Liver (tissue), 10 donors: ENCODE measurements at places on chromosomes 4 and X.

DNA sequence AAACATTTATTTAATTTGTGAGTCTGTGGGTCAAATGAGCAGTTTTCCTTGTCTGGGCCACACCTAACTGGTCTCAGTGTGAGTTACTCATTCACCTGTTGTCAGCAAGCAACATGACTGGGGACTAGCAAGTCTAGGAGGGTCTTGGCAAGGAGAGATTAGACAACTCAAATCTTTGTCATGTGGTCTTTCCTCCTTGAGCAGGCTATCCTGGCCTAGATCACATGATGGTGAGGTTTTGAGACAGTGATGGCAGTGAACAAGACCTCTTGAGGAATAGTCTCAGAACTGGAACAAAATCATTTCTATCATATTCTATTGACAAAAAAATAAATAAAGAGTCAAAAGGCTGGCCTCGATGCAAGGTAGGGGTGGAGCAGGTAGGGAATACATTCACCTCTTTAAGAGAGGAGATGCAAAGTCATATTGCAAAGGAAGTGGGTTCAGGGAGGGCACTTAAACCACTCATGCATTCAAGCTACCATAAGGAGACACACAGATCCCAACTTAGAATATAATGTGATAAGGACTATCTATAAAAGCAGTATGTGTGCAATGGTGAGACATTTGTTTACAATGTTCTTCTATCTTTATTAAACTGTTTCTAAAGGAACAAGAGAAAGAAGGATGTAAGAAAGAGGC, 135.7 kb downstream of the ZNF330 start:
- H3K27ac ChIP-seq: no peak overlapping the region
- no peaks in the 10 kb centered on the region for H3K27me3 ChIP-seq
- no peak for DNase-seq

DNA sequence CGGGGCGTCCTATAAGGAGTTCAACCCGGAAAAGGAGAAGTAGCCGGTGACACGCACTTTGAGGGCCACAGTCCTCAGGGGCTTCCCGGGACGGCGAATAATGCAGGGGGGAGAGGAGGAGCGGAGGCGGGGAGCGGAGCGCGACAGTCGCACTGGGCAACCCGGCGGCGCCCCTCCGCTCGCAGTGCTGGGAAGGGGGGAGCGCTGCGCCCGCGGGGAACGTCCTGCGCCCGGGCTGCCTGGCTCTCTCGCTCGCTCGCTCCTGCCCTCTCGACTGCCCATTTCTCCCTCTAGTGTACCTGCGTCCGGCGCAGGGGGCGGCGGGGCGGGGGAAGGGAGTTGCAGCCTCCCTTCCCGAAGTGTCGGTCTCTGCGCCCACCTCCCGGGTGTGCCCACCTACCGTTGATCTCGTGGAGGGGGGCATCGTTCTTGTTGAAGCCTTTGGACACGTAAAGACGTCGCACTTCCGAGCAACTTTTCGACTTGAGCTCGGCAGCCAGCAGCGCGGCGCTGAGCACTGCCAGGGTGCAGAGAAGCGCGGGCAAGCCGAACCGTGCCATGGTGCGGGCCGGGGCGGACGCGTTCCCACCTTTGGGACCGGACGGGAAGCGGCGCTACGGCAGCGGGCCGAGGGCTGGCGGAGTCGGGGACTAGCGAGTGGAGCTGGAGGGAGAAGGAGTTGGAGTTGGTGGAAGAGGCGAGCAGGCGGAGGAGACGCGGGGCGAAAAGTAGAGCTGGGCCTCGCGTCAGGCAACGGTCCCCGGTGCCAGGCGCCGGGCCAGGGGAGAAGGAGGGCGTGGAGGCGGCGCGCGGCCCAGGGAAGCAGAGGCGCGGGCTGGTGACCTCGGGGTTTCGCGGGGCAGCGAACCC, 648 bp downstream of the GPC4 start:
- H3K27ac ChIP-seq: no peak overlapping the region
- H3K27me3 ChIP-seq: no peaks in the 10 kb centered on the region
- no peak for DNase-seq
- no peaks in the 10 kb centered on the region for H3K36me3 ChIP-seq
- peaks cover 14% of the 10 kb centered on the region for H3K4me1 ChIP-seq

GRCh38 chr4:87079967-87080366, 140.5 kb downstream of the KLHL8 start:
- no peak for DNase-seq
- H3K27me3 ChIP-seq: no peaks in the 10 kb centered on the region
- no peaks in the 10 kb centered on the region for H3K36me3 ChIP-seq
- H3K4me3 ChIP-seq: no peak overlapping the region

GRCh38 chr4:17504081-17504480, 7.8 kb downstream of the QDPR start:
- peaks cover 2% of the 10 kb centered on the region for H3K4me1 ChIP-seq
- no peaks in the 10 kb centered on the region for H3K27me3 ChIP-seq
- DNase-seq: no peak
- no peak overlapping the region for H3K27ac ChIP-seq
- H3K4me3 ChIP-seq: no peak overlapping the region

DNA sequence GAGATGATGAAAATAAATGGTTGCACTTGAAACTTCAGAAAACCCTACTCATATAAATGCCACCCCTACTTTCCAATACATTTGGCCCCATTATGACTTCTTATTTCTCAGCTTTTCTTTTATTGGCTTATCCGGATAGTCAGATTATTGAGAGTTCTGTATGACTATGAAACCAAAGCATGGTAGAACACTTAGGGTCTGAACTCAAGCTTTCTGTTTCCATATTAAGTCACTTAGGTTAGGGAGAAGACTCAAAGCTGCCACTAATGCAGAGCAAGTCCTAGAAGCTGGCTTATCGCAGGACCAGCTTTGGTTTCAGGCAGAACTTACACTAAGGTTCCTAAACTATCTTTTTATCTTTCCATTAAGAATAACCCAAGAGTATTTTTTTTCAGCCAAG, 229.9 kb upstream of the CPEB2 start:
- no peaks in the 10 kb centered on the region for H3K4me1 ChIP-seq
- DNase-seq: no peak
- H3K27ac ChIP-seq: no peak overlapping the region
- no peak overlapping the region for H3K4me3 ChIP-seq
- H3K27me3 ChIP-seq: no peaks in the 10 kb centered on the region
- no peaks in the 10 kb centered on the region for H3K36me3 ChIP-seq

DNA sequence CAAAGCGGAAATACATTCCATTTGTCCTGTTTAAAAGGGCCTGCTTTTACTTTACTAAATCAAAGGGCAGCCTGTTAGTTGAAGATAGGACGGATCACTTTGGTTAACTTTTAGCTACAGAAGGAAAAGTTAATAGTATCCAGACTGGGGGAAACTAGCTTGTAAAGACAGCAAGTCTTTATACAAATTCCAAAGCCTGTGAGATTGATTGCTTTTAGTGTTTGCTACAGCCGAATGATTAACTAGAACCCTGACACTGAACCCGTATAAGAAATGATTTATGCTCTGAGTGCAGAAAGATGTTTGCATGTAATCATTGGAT, 93.4 kb downstream of the FRAS1 start:
- DNase-seq: no peak
- H3K4me1 ChIP-seq: no peaks in the 10 kb centered on the region
- H3K27ac ChIP-seq: no peak overlapping the region

- no peaks in the 10 kb centered on the region for H3K27me3 ChIP-seq
- H3K4me1 ChIP-seq: no peaks in the 10 kb centered on the region
- no peaks in the 10 kb centered on the region for H3K36me3 ChIP-seq
These were observed 100.6 kb downstream of the ABLIM2 start for GRCh38 chr4:8058031-8058479.

- no peaks in the 10 kb centered on the region for H3K27me3 ChIP-seq
- no peaks in the 10 kb centered on the region for H3K36me3 ChIP-seq
- H3K27ac ChIP-seq: no peak overlapping the region
These were observed 154.9 kb downstream of the NPFFR2 start for GRCh38 chr4:72186714-72187113.

GRCh38 chrX:101550362-101550750, at the start of gene ARMCX1:
Gene ARMCX1 (plus strand): TSS chrX:101550547. CDS start chrX:101552931, 2,384 bp downstream.
- peak within 1 kb of the TSS; percentile 42 for H3K4me3 ChIP-seq
- H3K36me3 ChIP-seq: no peaks in the 10 kb centered on the region
- DNase-seq: peak; percentile 41
- no peaks in the 10 kb centered on the region for H3K27me3 ChIP-seq
- peak within 1 kb of the TSS; percentile 57 for H3K27ac ChIP-seq

GRCh38 chr4:139672215-139672614, 6.6 kb downstream of the MGST2 start:
- no peak for DNase-seq
- H3K27me3 ChIP-seq: no peaks in the 10 kb centered on the region
- no peak overlapping the region for H3K4me3 ChIP-seq
- peaks cover 5% of the 10 kb centered on the region for H3K4me1 ChIP-seq

GRCh38 chr4:39146211-39146610, 36.1 kb upstream of the WDR19 start:
- H3K36me3 ChIP-seq: no peaks in the 10 kb centered on the region
- no peaks in the 10 kb centered on the region for H3K4me1 ChIP-seq
- no peak for DNase-seq
- no peak overlapping the region for H3K4me3 ChIP-seq
- H3K27me3 ChIP-seq: no peaks in the 10 kb centered on the region

- H3K4me1 ChIP-seq: peaks cover 18% of the 10 kb centered on the region
- no peak for DNase-seq
- no peak overlapping the region for H3K4me3 ChIP-seq
- H3K27me3 ChIP-seq: peaks cover 15% of the 10 kb centered on the region
- H3K36me3 ChIP-seq: no peaks in the 10 kb centered on the region
These were observed 5.6 kb downstream of the PCDH10 start for GRCh38 chr4:133154725-133155124.

GRCh38 chrX:130552444-130553073, 150.8 kb downstream of the RBMX2 start:
- H3K27me3 ChIP-seq: no peaks in the 10 kb centered on the region
- H3K36me3 ChIP-seq: no peaks in the 10 kb centered on the region
- no peak overlapping the region for H3K4me3 ChIP-seq
- no peaks in the 10 kb centered on the region for H3K4me1 ChIP-seq

DNA sequence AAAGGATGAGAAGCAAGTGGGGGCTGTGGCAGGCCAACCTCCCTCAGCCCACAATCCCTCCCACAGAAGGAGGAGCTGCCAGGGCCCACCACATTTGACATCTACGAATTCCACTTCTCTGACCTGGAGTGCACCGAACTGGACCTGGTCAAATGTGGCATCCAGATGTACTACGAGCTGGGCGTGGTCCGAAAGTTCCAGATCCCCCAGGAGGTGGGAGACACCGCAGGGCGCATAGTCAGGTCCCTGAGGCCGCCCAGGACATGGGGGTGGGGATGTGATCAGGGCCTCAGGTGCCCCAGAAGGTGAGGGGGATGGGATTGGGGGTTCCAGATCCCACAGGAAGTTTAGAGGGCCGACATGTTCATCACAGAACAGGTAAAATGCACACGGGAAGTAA, 13.7 kb downstream of the ATP5ME start:
- H3K36me3 ChIP-seq: no peaks in the 10 kb centered on the region
- H3K27me3 ChIP-seq: no peaks in the 10 kb centered on the region
- H3K4me1 ChIP-seq: no peaks in the 10 kb centered on the region
- H3K27ac ChIP-seq: no peak overlapping the region
- H3K4me3 ChIP-seq: no peak overlapping the region
- DNase-seq: no peak

GRCh38 chr4:125276811-125277210, 37.9 kb upstream of the FAT4 start:
- no peaks in the 10 kb centered on the region for H3K4me1 ChIP-seq
- no peak overlapping the region for H3K4me3 ChIP-seq
- H3K27me3 ChIP-seq: no peaks in the 10 kb centered on the region
- no peaks in the 10 kb centered on the region for H3K36me3 ChIP-seq

DNA sequence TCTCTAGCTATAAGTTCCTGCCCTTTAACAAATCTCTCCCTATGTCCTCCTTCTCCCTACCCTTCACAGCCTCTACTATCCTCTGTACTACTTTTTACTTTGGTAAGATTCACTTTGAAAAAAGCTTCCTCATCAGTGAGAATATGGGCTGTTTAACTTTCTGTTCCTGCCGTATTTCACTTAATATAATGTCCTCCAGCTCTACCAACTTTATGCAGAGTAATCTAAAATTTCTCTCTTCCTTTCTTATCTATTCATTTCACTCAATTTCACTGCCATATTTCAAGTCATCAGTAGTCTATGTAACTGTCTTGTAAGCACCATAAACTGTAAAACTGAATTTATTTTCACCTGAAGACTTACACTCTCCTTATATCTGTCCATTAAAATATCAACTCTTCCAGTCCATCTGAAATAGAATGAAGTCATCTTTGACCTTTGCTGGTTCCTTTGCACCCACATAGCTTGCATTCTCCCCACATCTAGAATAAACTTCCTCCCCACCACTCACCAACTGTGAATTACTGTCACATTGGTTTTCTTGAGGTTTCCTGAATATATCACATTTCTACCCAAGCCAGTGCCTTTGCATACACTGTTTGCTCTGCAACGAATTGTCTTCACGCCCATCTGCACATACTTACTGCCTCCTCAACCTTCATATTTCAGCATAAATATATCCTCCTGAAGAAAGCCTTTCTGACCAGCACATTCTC, 54.6 kb downstream of the ARAP2 start:
- no peaks in the 10 kb centered on the region for H3K36me3 ChIP-seq
- no peak for DNase-seq
- H3K4me1 ChIP-seq: no peaks in the 10 kb centered on the region
- H3K4me3 ChIP-seq: no peak overlapping the region

GRCh38 chr4:121030131-121030530, 42.2 kb downstream of the NDNF start:
- no peaks in the 10 kb centered on the region for H3K36me3 ChIP-seq
- no peak overlapping the region for H3K27ac ChIP-seq
- no peak overlapping the region for H3K4me3 ChIP-seq
- no peak for DNase-seq
- H3K4me1 ChIP-seq: peaks cover 24% of the 10 kb centered on the region
- H3K27me3 ChIP-seq: no peaks in the 10 kb centered on the region

GRCh38 chr4:101865501-101866062, 75.1 kb downstream of the BANK1 start:
- no peak for DNase-seq
- H3K27me3 ChIP-seq: no peaks in the 10 kb centered on the region
- H3K4me1 ChIP-seq: no peaks in the 10 kb centered on the region

DNA sequence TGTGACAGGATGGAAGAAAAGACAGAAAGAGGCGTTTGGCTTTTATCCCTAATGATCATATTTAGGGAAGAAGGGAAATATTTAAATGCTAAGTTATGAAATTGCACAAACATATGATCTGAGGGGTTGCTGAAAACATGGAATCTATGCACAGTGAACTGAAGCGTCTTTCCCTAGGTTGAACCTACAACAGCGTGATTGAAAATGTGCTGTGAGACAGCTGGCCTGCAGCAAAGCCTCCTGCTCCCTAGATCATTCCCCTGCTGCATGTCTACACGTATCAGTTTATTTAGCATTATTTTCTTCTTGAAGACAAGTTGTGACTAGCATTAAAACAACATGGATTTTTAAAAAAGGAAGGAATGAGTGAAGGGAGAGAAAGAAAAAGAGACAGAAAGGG, 272.5 kb upstream of the TRAM1L1 start:
- no peak for DNase-seq
- no peaks in the 10 kb centered on the region for H3K27me3 ChIP-seq
- no peaks in the 10 kb centered on the region for H3K4me1 ChIP-seq

DNA sequence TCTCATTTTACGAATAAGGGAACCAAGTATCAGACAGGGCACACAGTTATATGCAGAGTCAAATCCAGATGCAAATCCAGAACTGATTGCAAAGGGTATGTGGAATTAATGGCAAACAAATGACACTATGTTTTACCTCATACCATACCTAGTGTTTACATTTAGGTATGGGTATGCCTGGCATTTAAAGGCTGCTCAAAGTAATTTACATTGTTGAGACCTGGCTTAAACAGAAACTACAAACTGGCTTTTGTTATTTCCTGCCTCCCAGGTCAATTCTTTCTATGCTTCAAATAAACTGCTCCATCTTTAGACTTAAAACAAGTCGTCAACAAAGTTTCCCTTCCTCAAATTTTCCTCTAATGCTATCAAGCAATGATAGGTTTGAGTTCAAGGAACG, 33.7 kb downstream of the ANKRD17 start:
- H3K36me3 ChIP-seq: no peaks in the 10 kb centered on the region
- no peaks in the 10 kb centered on the region for H3K4me1 ChIP-seq
- no peak for DNase-seq
- no peak overlapping the region for H3K4me3 ChIP-seq
